Stimulated activated CD8-positive, alpha-beta memory T cell treated with anti-CD3 and anti-CD28 coated beads, Interleukin-4, amount 100 ng/mL, for 1 hour (primary cell): ENCODE measurements at places on chromosomes 7 and 10.

GRCh38 chr10:34046506-34047034 lies 712.1 kb upstream of the NRP1 start:
- DNase-seq = no peak

DNA sequence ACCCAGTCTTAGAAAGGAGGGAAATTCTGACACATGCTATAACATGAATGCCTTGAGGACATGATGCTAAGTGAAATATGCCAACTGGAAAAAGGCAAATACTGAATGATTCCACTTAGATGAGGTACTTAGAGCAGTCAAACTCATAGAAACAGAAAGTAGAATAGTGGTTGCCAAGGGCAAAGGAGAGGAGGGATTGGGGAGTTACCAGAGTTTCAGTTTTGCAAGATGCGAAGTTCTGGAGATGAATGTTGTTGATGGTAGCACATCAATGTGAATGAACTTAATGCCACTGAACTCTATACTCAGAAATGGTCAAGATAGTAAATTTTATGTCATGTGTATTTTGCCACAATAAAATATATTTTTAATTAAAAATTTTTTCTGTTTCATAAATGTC lies 38.9 kb downstream of the DRGX start:
- DNase-seq = no peak

DNA sequence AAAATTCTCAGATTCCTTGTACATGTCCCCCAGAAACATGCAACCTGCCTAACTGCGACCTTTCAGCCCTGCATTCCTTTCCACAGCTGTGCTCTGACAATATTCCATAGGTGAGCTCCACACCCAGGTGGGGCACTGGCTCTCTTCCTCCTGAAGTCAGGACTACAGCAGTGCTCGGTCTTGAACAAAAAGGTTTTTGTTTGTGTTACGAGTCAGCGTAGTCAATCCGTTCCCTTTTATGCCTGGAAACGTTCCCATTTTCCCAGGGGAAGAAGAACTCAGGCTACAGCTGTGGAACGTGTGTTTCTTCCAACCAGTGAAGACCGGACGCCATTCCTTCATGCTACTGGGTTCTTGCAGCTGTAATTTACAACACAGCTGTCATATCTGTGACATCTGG lies 52.4 kb upstream of the PFKP start:
- no peak for DNase-seq

- DNase-seq = no peak
These were observed 10.9 kb upstream of the OAT start for GRCh38 chr10:124429576-124429975.

- DNase-seq = no peak
These were observed 17.9 kb downstream of the ZFAND2A start for GRCh38 chr7:1142051-1142635.

GRCh38 chr7:43671521-43671920 lies 57.8 kb downstream of the COA1 start:
- no peak for DNase-seq

DNA sequence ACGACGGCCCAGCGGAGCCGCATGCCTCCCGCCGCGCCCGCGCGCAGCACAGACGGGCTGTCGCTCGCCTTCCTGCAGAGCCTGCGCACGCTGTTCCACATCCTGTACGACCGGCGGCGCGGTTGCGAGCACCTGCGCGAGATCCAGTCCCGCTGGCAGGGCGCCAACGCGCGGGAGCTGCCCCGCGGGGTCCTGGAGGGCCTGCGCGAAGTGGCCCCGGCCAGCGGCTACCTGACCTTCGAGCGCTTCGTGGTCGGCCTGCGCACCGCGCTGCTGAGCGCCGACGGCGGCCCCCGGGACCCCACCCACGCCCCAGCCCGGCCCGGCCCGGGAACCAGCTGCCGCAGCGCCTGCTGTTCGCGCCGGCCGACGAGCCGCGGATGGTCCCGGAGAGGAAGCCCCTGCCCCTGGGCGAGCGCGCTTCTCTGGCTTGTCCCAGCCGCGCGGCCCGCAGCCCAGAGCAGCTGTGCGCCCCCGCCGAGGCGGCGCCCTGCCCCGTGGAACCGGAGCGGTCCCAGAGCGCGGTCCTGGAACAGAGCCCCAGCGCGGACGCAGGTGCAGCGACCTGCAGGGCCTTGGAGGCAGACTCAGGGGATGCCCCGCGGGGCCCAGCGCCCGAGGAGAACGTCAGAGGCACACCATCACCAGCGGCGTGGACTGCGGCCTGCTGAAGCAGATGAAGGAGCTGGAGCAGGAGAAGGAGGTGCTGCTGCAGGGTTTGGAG lies 25.3 kb upstream of the ZNF716 start:
- no peak for DNase-seq

- no peak for DNase-seq
These were observed 148.0 kb upstream of the SH2B2 start for GRCh38 chr7:102138676-102139075.

DNA sequence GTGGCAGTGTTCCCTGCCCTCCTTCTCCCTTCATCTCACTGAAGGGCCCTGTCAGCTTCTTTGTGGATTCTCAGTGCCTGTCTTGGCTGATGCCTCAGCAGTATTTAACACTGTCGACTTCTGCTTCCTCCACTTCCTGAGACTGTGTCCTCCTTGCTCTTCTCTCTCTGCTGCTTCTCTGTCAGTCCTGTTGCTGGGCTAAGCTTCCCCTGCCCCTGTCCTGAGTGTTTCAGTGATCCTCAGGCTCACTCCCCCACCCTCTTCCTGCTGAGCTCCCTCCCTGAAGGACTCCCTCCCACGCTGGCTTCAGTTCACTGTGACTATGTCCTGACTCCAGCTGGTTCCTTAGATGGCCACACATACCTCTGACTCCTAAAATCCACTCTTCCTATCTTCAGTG lies 64.9 kb downstream of the CREM start:
- no peak for DNase-seq

- no peak for DNase-seq
These were observed 44.3 kb downstream of the MACC1 start for GRCh38 chr7:20172736-20173334.

DNA sequence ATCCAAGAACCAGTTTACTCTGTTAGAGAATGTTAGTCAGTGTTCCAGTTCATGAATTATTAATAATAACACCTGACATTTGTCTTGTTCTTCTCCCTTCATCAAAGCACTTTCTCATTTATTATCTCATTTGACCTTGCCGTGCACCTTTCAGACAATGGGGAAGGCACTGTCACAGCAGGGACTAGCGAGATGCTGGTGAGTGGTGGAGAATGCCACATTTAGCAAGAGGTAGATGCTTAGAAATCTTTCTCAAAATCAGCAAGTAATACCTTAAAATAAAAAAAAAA lies 34.2 kb upstream of the XRCC2 start:
- no peak for DNase-seq

DNA sequence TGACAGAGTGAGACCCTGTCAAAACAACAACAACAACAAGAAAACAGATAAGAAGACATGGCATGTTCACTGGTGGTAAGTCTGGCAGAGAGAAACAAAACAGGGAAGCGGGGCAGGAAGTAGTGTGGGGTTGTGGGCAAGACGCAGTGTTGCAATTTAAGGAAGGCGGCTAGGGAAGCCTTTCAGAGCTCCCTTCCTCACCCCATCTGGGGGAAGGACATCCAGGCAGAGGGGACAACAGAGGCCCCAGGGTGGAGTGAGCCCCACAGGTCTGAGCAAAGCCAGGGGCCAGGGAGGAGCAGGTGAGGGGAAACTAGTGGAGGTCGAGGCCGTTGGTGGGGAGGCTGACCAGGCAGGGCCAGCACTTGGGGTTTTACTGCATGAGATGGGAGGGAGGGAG lies 16.8 kb downstream of the LAT2 start:
- no peak for DNase-seq

DNA sequence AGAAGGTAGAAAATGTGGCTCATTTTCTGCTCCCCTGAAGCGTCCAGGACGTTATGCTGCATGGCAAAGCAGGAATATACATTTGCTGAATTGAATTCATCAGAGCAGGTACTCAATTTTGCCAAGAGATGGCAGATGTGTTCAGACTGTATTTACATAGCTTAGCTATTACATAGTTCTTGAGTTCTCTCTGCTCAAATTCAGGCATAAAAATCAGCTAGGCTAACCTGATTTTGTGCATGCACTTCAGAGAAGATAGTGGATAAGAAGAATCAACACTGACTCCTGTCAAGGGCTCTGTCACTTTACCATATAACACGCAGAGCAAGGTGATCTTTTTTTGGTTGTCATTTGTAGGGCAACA lies 209.2 kb upstream of the FAM3C start:
- no peak for DNase-seq

DNA sequence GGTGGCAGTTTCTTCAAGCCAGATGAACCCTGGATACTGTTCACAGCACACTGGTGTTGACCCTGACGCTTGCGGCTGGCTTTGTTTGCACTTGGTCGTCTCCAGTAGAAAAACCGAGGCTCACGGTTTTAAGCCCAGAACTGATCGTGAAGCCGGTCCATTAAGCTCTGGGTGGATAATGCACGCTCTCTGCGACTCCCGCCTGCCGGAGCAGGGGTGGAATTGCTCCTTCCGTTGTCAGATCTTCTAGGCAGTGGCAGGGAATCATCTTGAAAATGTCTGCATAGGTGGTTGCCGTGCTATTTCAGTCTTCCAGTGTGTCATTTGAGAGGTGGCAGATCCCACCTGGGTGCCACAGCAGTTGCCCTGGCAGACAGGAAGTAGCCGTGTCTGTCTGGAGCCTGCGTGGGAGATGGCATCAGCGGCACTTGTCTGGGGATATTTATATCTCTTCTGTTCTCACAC lies 35.9 kb upstream of the AP5Z1 start:
- no peak for DNase-seq

- no peak for DNase-seq
These were observed 21.9 kb downstream of the LRRC17 start for GRCh38 chr7:102934701-102935100.

- DNase-seq = no peak
These were observed 85.7 kb downstream of the ANLN start for GRCh38 chr7:36475381-36475780.

DNA sequence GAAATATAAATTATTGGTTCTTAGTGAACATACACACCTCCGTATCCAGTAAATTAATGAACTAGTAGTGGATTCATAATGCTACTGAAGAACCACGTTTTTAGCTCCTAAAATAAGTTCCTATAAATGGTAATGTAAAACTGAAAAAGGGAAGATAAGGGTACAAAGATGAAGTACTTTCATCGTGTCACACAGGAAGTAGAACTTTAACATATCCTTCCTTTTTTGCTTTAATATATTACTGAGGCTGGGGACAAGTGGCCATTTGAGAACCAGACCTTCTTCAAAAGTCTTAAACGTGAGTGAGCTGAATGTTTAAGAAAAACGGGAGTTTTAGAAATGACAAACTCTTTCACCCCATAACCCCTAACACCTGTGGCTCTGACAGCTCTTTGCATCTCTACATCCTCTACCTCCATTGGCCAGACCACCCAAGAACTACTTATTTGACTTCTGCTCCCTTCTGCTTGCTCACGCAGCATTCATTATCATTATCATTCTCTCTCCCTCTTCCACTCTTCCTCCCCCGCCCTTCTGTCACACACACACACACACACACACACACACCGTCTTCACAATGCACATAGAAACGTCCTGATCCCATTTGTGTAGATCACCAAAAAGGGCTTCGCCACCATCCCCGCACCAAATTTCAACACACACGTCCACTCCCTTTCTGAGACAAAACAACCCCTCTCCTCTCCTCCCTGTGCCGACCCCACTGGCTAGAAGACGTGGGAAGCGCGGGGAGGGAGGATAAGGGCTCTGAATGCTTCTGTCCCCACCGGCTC lies 677 bp downstream of the SKAP2 start:
- no peak for DNase-seq

DNA sequence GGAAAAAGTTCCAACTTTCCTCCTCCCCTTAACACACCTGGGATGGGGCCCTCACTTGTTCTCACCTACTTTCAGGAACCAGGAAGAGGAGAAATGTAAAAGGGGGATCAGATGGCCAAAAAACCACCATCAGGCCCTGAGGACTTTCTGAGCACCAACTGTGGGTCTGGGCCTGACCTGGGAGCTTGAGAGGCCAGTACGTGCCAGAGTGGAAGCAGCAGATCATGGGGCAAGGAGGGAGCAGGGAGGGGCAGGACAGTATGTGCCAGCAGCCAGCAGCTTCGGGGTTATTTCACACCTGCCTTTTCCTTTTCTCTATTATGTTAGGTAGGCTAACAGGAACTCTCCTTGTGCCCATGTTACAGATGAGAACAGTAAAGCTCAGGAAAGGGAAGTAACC lies 118.8 kb upstream of the UNC5B start:
- DNase-seq = no peak

DNA sequence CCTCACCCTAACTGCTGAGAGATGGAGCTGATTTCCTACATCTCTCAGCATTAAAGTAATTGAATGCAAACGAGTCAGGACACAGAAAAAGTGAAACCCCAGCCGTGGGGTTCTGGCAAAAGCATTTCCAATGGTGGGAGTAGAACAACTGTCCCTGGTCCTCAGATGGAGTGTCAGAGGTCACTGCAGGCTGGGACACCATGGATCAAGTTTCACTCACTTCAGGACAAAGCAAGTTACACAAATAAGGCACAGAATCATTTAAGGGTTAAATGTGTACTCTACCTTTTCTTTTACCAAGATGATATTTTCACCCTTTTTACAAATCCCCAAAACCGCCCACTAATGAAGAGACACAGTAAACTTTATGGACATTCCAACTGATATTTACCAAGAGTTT lies 607.8 kb downstream of the PARD3 start:
- no peak for DNase-seq

DNA sequence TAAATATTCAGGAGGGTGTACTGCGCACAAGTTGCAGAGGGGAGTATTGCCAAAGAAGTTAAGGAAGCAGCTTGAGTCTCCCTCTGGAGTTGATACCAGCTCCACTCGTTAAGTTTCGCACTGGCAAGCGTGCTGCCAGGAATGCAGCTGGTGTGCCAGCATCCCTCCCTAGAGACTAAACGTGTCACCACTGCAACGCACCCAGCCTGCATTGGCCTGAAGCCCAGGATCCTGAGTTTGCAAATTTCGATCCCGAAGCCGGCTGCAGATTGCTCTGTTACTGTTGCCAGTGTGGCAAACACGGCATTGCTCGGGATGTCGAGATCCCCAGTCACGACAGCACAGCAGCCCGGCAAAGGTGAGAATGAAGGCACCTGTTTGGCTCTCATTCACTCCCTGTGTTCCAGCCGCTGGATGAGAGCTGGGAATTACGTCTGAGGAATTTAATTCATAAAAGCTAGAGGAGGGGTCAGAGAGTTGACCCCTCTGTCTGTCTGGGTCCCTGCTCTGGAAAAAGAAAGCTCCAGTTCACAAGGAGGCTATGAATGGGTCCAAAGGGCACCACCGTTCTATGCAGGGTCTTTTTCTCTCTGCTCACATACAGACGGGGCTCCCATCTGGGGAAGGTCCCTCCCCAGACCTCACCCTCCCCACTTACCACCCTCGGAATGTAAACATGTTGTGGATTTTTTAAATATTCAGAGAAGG lies 61.0 kb downstream of the NRP1 start:
- no peak for DNase-seq
